ENCODE measurements at places on chromosomes 13 and 19.

DNA sequence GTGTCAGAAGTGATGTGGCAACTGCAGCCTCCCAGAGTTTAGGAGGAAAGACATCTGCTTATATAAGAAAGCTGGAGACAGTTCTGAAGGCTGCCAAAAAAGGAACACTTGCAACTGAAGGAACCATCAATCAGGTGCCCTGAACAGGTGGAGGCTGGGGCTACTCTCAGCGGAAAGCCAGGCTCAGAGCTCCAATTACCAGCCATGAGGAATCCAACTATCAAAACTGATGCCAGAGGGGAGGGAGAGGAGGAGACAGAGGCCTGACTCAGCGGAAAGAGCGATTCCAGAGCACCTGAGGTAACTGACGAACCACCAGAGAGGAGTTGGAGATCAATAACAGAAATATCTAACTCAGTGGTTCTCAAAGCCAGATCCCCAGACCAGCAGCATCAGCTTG lies 24.3 kb downstream of the LEUTX start:
- no peak for DNase-seq

GRCh38 chr19:35011737-35012682 lies 11.9 kb downstream of the GRAMD1A start:
- no peak for DNase-seq

GRCh38 chr13:38093425-38093824 lies 223.9 kb upstream of the TRPC4 start:
- DNase-seq = no peak

- DNase-seq = no peak
These were observed 550 bp upstream of the DLL3 start for GRCh38 chr19:39497996-39498797.

GRCh38 chr13:114077933-114078325 lies 54.5 kb downstream of the RASA3 start:
- DNase-seq = no peak

DNA sequence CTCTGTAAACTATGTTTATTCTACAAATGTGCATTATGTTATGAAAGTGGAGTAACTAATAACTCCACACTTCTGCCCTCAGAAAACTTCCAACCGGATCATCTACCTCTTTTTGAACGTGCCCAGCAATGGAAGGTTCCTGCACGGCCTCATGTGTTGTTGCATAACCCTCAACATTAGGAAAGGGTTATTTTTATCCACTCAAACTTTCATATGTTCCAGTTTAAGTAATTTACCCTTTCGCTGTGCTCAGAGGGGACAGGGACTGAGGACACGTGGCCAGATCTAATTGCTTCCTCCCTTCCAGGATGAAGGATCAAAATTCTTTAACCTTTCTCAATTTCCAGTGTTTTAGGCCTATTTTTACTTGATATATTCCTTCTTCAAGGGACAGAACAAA lies 29.6 kb downstream of the IRS2 start:
- no peak for DNase-seq

DNA sequence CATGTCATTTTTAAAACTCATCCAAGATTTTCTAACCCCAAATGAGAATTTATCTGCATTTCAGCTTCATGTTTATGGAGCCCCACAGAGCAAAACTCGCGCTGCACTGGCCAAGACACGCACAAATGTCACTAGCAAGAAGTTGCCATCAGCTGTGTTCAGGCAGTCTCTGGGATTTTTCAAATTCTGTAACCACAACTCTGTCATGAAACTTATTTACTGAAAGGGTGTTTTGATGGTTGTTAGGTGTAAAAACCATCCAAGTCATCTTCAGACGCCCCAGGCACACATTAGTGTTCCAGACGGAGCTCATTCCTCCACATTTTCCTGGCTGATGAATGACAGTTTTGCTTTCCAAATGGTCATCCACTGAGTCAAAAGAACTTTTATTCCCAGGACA lies 63.4 kb downstream of the SLC7A1 start:
- DNase-seq = no peak

GRCh38 chr19:48405850-48406249 lies 12.4 kb downstream of the GRIN2D start:
- no peak for DNase-seq

DNA sequence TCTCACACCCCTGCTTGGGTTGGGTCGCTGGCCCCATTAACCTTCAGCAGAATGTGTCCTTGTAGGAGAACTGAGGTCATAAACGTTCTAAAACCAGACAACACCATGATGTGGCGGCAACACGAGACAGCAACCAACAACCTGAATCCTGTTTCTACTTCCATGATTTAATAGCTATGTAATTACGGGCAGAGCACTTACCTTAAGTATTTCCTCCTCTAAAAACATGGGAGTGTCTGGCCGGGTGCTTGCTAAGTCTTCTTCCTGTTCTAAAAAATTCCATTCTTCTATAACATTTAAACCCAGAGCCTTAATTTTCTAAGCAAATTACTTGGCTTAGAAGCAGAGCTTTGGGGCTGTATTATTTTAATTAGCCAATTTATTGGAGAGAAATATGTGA lies 33.5 kb upstream of the IRS2 start:
- no peak for DNase-seq

- DNase-seq = no peak
These were observed 24.9 kb upstream of the ZNF681 start for GRCh38 chr19:23783636-23784035.

DNA sequence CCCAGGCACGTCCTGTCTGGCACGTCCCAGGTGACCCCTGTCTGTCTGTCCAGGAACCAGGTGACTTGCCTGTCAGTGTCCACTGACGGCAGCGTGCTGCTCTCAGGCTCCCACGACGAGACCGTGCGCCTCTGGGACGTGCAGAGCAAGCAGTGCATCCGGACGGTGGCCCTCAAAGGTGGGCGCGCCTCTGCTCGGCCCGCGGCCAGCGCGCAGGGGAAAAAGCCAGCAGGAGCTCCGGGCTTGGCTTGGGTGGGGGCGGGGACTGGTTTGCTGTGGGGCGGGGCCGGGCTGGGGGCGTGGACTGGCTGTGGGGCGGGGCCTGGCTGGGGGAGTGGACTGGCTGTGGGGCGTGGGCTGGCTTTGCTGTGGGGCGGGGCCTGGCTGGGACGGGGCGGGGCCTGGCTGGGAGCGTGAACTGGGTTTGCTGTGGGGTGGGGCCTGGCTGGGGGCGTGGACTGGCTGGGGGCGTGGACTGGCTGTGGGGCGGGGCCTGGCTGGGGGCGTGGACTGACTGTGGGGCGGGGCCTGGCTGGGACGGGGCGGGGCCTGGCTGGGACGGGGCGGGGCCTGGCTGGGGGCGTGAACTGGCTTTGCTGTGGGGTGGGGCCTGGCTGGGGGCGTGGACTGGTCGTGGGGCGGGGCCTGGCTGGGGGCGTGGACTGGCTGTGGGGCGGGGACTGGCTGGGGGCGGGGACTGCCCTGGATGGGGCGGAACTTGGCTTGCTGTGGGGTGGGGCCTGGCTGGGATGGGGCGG lies 7.2 kb downstream of the WDR18 start:
- peak; percentile 36 for DNase-seq

GRCh38 chr13:44967704-44968433 lies 21.4 kb downstream of the NUFIP1 start:
- DNase-seq = no peak

DNA sequence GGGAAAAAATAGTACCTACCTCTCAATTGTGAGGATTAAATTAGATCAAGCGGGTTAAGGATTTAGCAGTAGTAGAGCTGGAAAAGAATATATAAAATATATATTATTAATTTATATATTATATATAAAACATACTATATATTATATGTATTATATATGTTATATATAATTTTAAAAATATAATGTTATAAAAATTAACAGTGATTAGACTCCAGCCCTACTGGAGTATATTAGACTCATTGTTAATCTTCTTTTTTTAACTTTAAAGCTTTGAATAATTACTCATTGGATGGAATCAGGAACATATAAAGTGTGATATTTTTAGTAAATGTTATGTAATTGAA lies 380 bp upstream of the MRPL54 start:
- no peak for DNase-seq

GRCh38 chr13:98089246-98089645 lies 53.6 kb upstream of the FARP1 start:
- no peak for DNase-seq

DNA sequence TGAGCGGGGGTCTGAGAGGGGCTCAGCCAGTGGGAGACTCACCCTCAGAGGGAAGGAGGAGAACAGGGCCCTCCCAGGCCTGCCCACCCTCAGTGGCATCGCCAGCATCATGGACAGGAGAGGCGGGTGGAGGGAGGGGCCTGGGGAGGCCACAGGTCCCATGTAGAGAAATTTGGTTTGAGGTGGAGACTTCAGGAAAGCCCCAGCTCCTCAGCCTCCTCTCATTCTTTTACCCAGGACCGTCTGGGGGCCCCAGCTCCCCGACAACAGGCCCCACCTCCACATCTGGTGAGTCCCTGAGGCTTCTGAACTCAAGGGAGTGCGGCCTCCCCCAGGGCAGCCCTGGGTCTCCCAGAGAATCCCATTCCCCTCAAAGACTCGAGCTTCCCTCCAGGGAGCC lies 3.1 kb downstream of the LILRB1 start:
- no peak for DNase-seq

DNA sequence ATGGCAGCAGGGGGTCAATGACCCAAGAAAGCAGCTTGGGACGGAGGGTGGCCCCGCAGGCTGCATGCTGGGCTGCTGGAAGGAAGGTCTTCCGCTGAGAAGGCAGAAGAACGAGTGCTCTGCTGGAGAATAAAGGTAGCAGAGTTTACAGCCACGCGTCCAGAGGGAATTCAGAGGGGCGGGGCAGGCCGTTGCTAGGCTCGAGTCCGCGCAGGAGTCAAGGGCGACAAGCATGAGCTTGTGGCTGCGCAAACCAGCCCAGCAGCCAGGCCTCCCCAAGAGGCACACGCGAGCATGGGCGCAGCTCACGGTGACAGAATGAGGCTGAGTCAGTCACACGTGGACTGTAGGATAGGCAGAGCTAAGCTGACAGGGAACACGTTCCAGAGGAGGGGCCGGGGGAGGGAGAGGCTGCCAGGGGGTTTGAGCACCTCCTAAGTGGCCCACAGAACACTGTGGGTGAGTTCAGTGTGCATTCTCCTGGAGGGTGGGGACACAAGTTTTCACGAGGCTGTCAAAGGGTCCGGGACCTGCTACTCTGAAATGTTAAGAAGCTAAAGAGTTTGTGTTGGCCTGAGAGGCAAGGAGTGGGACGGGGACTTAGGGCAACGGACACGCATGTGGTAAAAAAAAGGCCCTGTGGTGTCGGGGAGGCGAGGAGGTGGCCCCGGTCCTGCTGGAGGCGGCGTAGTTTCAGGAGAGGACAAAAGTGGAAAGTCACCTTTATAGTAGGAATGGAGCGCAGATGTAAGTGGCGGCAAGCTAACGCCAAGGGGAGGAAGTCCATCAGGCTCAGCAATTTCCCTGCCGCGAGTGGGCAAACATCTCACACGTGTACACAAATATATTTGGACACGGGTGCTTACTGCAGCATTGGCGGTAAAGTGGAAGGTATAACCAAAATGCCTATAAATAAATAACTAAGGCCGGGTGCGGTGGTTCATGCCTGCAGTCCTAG lies 17.7 kb downstream of the RFX2 start:
- DNase-seq = no peak

DNA sequence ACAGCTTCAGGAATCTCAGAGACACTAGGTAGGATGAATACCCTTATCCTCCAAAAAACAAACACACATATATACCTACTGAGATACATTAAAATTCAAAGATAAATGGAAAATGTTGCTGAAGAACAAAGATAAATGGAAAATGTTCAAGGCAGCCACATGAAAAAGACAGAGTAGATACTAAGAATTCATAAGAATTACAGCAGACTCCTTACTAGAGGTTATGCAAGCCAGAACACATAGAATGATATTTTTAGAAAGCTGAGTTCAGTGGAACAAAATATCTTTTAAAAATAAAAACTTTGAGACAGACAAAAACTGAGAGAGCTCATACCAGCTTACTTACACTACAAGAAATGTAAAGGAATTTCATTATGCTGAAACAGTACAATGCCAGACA lies 35.6 kb downstream of the UCHL3 start:
- no peak for DNase-seq

DNA sequence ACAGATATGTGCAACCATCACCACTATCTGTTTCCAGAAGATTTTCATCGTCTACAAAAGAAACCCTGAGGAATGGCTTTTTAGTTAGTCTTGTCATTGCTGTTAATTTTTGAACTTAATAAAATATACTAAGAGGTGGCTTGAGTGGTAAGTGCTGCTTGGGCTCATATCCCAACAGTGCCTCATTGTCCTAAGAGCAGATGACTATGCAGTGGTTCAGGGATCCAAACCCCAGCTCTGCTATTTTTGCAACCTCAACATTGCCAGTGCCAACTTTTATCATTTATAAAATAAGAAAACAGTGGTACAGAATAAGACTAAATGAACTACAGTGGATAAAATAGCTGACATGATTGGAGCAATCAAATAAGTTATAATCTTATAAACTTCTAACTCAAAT lies 123.2 kb upstream of the SLC7A1 start:
- DNase-seq = no peak

DNA sequence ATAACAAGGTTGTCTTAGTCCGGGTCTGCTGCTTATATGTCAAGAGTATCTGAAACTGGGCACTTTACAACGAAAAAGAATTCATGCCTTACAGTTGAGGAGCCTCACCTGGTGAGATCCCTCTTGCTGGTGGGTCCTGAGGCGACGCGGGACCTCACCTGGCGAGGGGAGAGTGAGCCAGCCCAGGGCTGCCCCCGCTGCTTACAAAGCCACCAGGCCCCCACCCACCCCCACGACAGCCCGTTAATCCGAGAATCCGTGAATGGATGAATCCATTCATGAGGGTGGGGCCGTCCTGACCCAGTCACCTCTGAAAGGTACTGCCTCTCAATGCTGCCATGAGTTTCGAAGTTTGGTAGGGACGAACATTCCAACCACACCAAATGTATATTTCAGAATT lies 54.0 kb upstream of the F7 start:
- DNase-seq = no peak

- peak; percentile 11 for DNase-seq
These were observed 5.8 kb upstream of the ONECUT3 start for GRCh38 chr19:1747285-1748114.

- DNase-seq = no peak
These were observed 749 bp upstream of the PAN3 start for GRCh38 chr13:28137596-28137995.

- no peak for DNase-seq
These were observed 71.9 kb downstream of the DCLK1 start for GRCh38 chr13:36059321-36059720.

- DNase-seq = no peak
These were observed 149.6 kb downstream of the UGGT2 start for GRCh38 chr13:95903569-95903968.

- DNase-seq = no peak
These were observed 35.0 kb upstream of the PNMA8B start for GRCh38 chr19:46530636-46531035.

Data from activated CD8-positive, alpha-beta memory T cell treated with anti-CD3 and anti-CD28 coated beads for 1 hour (primary cell).